Midbrain (tissue), 1 donor: ENCODE measurements at places on chromosomes 7 and 10.

DNA sequence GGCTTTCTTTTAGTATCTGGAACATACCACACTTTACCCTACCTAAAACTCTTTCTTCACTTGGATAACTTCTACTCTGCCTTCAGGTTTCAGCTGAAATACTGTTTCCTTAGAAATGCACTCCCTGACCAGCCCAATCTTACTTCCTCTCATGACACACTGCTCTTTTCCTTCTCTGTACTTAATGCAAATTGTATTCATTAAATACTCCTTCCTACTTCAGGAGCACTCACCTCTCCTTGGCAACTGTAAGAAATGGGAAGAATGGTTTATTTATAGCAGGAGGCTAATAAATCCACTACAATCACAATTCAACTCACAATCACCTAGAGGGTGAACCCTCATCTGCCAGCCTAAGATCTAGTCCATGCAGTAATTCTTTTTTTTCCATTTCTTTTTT, 15.2 kb downstream of the ZCWPW1 start:
- DNase-seq: no peak

DNA sequence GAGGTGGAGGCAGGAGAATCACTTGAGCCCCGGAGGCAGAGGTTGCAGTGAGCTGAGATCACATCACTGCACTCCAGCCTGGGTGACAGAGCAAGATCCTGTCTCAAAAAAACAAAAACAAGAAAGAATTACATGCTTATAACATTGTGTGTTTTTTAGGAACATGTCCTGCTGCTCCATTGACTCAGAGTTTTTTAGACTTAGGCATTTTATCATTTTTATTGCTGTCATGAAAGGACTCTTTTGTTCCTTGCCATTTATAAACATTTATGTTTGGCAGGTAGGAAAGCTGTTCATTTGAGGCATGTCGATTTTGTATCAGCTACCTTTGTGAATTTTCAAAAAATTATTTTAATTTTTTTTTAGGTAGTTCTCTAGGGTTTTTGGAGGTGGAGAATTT, 20.3 kb downstream of the COL26A1 start:
- DNase-seq: no peak

DNA sequence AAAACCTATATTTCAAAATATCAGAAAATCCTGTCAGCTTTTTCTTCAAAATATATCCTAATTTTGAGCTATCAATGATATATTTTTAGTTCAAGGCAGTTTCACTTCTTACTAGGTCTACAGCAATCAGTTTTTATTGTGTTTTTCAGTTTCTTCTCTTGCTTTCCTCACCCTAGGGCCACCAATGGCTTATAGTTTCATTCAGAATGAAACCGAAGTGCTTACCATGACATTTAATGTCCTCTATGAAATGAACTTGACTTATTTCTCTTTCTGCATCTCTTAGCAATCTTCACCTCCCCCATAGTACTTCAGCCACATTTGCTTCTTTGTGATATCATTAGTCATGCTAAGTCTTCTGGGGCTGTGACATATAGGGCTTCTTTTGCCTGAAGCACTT, 100.3 kb downstream of the ARL5B start:
- DNase-seq: no peak

GRCh38 chr7:22811746-22812280, 10.8 kb downstream of the TOMM7 start:
- DNase-seq: no peak

- DNase-seq: no peak
Observed at GRCh38 chr10:24370877-24371276, 161.9 kb downstream of the KIAA1217 start.

DNA sequence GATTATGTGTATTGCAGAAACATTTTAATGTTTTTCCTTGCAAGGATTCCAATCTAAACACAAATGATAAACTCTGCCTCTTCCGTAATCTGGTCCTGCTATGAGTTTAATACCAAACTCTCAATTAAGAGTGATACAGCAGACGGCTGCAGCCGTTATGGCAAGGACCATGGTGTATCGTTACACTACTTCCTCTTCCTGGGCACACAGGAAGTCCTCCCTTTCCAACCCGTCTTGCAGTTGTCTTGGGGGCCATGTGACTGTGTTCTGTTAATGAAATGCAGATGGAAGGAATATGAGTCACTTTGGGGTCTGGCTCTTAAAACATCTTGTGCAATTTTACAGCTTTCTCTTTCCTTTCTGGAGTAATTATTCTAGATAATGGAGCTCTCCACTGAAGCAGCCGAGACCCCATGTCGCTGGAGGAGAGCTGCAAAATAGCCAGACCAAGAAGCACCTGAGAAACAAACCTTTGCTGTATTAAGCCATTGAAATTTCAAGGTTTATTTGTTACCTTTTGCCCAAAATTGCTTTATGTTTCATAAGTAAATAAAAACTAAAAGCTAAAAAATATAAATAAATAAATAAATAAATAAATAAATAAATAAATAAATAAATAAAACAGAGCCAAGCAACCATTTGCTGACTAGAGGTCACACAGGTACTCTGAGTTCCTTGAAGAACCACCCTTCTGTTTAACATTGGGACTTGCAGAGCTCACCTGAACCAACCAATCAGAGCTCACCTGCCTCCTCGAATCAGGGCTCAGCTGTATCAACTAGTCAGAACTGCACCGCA, 74.7 kb downstream of the FRMPD2 start:
- DNase-seq: no peak

DNA sequence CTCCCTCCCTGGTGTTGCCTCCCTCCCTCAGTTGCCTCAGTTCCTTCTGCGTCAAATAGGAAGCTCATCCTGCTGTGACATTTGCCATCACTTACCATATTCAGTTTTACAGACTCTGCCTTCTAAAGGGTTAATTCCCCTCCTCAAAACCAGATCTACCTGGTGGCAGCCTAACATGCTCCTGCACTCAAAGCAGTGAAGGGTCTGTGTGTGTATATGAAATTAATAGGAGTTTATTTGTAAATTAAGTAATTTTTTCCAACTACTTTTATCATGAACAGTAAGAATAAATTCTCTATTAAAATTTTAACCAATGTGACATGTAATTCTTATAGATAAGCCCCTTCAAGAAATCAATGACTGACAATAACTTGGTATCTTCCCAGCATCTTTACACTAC, 158.6 kb upstream of the INSYN2A start:
- DNase-seq: no peak

GRCh38 chr10:62069452-62070178, 168.1 kb downstream of the ARID5B start:
- no peak for DNase-seq

GRCh38 chr10:1743141-1743540, 5.8 kb upstream of the ADARB2 start:
- no peak for DNase-seq
